ENCODE measurements at places on chromosomes 7 and 10.

- no peak for DNase-seq
Observed at GRCh38 chr10:45624724-45625123, 47.8 kb downstream of the ZFAND4 start.

DNA sequence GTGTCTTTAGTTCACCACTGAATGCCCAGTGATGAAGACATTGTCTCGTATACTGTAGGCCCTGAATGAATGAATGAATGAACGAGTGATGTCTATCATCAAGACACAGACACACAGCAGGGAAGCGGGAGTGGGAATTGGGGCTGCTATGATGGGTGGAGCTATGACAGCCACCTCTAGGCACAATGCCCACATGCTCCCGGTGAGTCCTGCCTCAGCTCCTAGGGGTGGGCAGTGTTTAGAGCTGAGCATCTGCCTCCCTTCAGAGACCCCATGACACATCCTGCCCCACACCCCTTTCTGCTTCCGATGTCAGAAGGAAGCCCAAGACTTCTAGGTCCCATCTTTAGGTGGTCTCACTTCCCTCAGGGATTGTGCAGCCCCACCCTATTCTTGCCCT, 714.1 kb downstream of the PARD3 start:
- no peak for DNase-seq

DNA sequence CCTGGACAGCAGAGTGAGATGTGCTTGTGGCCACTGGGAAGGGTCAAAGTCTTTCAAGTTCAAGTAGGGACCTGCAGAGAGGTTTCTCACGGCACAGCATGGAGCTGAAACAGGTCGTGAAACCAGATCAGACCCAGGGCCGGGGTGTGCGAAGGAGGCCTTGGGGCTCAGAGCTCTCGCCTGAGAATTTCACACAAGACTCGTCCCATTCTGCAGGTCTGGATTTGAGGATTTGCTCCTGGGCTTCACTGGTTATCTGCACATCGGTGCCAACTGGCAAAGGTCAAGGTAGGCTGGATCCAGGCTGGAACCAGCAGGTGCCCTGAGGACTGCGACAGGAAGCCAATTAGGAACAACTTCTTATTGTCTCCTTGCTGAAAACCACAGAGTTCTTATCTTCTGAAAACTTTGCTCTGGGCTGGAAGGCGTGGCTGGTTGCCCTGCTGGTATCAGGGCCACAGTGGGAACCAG, 24.0 kb upstream of the GTF2I start:
- no peak for DNase-seq

DNA sequence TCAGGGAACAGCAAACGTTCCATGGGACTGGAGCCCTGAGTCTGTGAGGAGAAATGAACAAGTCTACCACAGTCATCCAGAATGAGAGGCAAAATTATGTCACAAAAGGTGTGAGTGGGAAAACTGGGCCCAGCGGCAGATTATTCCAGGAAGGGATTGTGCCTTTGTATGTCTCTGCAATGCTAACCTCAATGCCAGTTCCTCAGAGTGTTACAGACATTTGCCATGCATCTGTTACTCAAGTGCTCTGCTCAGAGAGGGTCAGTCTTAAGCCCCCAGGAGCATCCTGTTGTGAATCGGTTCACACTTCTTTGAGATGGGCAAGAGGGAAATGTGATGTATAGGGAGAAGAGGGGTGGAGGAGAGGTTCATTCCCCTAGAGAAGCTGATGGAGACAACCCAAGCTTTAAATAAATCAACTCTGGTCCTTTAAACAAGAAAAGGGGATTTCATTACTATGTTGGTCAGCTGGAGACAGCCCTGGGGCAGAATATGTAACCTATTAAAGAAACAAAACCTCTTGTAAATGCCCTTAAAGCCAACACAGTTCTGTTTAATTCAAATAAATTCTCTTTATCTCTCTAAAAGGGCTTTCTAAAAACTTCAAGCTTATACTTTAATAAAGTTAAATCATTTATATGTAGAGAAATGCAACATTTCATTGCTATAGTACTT, 85.9 kb upstream of the GRB10 start:
- DNase-seq = no peak

- no peak for DNase-seq
Observed at GRCh38 chr10:122852261-122852660, 6.6 kb upstream of the CUZD1 start.

DNA sequence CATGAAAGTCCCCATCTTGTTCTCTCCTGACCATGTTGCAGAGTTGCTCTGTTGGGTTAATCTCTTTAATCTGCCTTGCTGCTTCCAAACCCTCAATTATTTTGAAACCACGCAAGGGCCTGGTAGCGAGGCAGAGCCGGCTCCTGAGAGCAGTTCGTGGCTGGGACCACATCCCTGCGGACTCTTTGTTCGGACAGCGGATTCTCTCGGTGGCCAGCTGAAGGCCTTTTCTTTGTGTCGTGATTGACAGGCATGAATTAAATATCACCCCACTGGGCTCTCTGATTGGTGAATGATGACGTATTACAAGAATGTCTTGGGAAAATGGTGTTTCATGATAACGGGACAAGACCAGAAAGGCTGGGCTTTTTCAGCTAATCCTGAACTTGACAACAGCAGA, 66.9 kb upstream of the ARHGAP21 start:
- DNase-seq = no peak

DNA sequence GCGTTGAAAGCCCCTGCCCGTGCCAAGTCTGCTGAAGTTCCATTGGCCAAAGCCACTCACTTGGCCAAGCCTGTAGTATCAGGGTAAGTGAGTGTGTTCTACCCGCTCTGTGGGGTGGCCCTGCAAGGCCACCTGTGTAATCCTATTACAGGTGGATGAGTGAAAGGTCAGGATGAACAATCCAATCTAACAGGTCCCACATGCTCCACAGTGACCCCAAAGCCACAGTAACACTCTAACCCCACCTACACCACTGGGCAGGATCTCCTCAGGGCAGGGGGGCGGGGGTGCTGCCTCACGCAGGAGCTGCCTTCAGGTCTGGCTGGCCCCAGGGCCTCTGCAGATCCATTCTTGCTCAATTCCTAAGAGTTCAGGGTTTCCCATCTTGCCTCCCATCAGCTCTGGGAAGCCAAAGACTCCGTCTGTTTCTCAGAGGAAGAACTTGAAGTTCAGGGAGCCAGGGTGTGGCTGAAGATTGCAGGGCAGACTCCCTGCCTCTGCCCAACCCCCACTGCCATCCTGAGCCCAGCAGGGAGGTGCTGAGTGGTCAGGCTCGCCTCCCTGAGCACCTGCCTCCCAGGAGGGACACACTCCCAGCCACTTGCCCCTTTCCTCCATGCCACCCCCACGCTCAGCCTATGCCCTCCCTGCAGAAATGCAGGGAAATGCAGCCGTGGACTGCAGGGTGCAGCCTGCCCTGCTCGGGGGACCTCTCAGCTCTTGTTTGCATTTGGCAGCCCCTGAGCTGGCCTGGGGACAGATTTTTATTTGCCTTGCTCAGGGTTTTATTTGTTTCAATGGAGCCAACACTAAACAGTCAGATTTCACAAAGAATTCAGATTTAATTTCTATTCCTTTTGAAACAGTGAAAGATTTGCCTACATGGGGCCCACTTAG, 9.8 kb upstream of the COMTD1 start:
- no peak for DNase-seq

DNA sequence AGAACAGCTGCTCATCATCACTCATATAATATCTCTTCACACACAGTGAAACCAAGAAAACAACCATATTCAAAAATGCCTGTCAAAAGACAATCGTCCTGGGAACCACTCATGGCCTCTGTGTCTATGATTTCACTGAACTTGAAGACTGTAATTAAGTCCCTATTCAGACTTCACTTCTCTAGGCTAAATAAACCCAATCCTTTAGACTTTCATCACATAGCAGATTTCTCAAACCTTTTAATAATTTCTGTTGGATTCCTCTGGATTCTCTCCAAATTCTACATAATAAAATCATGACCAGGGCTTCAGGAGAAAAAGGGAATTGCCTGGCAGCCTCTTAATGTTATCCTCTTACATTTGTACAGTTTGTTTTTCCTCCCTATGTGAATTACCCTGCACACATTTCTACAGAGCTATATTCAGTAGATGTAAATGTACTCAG, 201.1 kb downstream of the LRRN3 start:
- DNase-seq = no peak

DNA sequence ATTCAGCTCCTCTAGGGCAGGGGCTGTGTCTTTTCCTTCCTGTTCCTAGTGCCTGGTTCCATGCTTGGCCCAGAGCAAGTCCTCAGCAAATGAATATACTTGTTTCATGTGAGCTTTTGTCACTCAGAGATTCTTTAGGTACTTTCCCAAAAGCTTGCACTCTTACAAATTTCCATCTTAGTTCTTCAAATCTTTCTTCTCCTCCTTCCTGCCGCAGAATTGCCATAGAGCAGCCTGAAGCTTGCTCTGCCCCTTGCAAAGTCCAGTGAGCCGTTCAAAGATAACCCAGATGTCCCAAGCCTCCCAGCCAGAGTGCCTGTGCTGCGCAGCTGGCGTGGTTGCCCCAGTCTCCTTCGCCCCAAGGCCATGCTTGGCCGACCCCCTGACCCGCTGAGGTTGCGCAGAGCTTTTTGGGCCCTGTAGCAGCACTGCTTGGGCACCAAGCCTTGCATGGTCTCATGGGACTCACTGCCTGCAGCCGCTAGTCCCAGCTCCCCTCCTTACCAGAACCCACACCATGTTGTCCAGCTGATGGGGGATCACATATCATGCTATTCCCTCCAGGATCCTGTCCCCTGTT, 20.7 kb downstream of the CHST3 start:
- no peak for DNase-seq

DNA sequence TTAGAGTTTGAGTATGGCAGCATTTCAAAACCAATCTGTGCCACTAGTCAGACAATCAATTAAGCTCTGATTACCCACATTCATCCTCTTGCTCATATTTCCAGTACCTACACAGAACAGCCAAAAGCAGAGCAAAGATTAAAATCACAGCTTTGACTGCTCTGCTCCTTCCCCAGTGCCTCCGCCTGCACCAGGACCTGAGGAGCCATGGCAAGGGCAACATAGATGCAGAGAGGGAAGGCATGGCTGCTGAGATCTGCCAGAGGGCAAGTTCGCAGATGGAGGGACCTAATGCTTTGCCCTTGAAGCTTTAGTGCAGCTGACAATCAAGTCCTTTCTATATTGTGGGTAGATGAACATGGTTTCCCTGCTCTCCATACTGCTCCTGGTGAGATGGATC, 148.1 kb downstream of the HTR7 start:
- no peak for DNase-seq

DNA sequence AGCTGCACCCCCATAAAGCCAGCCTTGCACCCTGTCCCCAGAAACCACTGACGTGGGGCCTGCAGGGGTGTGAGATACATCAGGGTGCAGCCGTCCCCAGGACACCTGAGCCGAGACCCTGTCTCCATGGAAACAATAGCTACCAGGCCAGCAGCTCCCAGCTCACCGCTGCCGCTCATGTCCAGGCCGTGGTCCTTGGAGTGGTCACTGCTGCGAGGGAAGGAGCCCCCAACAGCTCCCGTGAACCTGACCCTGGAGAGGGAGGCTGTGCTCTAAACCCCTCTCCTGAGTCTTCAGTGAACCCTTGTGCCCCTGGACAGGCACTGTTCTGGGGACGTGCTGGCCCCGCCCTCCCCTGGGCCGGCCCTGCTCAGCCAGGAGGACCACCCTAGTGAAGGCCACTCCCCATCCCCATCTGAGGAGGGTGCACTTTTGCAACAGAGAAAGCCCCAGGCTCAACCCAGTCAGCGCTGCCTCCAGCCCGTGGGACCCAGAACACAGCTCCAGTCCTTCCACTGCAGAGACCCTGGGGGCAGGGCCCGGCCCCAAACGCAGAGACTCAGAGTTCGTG, 19.6 kb upstream of the INPP5A start:
- no peak for DNase-seq

GRCh38 chr10:110803239-110803749, 68.4 kb upstream of the PDCD4 start:
- no peak for DNase-seq

- DNase-seq = peak; percentile 25
Observed at GRCh38 chr10:58593008-58593407, 80.3 kb downstream of the BICC1 start.

DNA sequence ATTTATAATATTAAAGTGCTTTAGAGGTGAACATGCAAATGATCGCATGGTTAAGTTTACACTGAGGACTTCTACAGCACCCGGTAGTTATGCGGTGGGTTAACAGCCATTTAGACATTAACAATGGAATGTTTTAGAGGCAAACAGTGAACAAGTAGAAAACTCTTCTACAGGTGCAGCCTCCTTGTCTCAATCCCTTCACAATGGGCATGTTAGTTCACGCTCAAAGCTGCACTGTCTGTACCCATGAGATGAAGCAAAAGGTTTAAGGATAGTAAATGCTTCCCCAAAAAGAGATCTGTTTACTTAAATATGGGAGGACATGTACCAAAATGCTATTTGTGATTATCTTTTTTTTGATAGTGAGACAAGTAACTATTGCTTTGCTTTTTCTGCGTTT, 25.1 kb downstream of the PUS7 start:
- no peak for DNase-seq

DNA sequence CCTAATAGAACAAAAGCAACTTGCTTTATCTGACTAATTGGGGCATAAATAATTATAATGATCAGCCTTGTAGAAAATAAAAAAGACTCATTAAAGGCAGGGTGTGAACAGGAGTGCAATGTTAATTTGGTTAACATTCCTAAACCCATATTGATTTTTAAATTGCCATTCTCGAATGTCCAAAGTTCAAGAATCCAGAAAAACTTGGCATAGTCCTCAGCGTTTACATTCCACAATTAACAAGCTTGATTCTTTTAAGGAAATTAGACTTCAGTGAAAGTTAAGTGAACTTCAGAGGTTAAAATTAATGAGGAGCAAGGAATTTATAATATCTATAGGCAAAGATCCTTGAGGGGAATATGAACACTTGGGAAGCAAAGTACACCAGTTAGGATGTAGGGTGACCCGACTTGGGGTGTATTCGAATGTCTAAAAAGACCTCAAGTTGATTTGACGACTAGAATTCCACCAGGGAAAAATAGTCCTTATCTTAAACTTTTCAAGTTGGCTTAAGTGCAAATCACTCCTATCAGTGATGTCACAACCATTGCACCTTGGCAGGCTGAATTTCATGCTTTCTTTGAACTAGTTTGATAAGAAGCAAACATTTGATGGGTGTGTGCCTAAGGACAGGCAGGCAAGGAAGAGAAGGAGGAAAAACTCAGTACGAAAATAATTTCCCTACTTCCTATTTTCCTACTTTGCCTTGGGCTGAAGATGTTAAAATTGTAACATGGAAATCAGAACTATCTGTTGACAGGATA, 830.4 kb upstream of the COBL start:
- DNase-seq = no peak

- DNase-seq = no peak
Observed at GRCh38 chr7:38748056-38748610, 117.0 kb upstream of the AMPH start.

GRCh38 chr7:104010052-104010909, 20.8 kb upstream of the RELN start:
- DNase-seq = no peak

DNA sequence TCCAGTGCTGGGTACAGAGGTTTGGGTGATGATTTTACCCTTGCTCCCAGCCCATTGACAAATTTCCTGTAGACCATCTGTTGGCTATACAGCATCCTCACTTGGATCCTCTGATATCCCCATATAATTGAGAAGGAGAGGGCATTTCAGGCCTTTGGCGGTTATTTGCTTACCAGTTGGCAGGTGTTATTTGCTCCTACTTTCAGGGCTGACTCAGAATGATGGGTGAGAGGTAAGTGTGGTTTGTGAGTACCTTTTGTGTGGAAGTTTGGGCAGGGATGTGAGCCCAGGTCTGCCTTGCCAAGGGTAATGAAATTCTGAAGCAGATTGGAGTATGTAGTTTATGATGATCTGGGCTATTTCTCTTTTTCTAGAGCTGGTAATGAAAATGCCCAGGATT, 93.6 kb downstream of the LRMDA start:
- no peak for DNase-seq
